Breast epithelium (tissue), 4 donors: ENCODE measurements at places on chromosomes 7 and 10. TPM values are rescaled to one million over a fixed set of nuclear protein-coding genes. Genes with fewer than 3 reads are reported as not detected.

DNA sequence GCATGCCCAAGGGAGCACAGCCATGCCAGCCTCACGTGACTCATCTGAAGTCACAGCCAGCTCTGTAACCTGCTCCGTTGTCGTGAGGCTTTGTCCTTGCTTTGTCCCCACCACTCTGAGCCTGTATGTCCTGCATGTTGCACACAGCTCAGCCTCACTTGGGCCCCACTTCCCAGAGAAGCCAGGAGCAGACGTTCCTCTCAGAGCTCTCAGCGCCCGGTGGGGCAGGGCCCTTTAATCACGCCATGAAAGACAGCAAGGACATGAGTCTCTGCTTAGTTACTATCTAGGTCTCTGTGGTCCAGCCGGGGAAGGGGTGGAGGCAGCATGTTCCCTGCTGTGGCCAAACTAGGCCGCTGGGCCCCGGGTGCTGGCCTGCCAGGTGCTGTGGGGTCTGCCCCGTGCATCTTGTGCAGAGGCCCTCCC lies 127.4 kb upstream of the FAM20C start:
- no peak for DNase-seq

GRCh38 chr7:23012186-23012585 lies 1.7 kb downstream of the HYCC1 start:
- DNase-seq = no peak

DNA sequence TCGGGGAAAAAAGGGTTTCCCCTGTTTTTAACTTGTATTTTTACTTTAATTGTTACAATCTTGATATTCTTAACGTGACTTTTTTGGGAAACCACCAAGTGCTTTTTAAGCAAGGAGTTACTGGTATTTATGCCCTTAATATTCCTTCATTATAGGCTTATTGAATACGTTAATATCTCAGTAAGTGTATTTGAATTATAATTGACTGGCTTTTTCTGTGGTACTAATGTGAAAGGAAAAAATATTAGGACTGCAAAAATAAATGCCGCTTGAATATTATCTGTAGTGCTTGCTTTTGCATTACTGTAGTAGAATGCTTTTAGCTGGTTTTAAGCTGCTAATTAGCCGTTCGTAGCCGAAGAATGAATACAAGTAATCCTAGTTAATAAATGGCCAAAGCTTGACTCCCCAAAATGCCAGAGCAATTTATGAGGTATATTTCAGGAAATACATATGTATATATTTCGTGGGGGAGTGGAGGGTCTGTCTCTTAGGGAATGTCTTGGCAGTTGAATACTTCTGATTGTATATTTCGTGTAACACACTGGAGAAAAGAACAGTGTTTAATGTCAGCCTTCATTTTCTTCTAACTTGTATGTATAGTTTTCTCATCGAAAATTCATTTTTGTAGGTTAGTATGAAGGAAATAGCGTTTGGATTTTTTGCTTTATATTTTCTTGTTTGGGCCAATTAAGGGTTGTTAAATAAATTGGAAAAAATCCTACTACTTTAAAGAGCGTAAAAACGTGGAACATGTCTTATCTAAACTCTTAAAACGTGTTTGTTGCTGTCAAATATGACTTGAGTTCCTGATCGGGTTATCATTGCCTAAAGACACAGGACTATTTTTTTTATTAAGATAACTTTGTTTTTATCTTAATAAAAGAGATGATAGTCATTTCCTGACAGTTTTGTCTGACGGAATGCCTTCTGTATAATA lies 1.5 kb downstream of the PDCD4 start:
- DNase-seq = no peak

- no peak for DNase-seq
Observed at GRCh38 chr7:149692557-149692982, 80.8 kb downstream of the ZNF467 start.

Gene PHYHIPL
- under 0.01 TPM for total RNA-seq

Gene POU6F2
- total RNA-seq = not detected

Gene NPY4R2
- total RNA-seq = not detected

DNA sequence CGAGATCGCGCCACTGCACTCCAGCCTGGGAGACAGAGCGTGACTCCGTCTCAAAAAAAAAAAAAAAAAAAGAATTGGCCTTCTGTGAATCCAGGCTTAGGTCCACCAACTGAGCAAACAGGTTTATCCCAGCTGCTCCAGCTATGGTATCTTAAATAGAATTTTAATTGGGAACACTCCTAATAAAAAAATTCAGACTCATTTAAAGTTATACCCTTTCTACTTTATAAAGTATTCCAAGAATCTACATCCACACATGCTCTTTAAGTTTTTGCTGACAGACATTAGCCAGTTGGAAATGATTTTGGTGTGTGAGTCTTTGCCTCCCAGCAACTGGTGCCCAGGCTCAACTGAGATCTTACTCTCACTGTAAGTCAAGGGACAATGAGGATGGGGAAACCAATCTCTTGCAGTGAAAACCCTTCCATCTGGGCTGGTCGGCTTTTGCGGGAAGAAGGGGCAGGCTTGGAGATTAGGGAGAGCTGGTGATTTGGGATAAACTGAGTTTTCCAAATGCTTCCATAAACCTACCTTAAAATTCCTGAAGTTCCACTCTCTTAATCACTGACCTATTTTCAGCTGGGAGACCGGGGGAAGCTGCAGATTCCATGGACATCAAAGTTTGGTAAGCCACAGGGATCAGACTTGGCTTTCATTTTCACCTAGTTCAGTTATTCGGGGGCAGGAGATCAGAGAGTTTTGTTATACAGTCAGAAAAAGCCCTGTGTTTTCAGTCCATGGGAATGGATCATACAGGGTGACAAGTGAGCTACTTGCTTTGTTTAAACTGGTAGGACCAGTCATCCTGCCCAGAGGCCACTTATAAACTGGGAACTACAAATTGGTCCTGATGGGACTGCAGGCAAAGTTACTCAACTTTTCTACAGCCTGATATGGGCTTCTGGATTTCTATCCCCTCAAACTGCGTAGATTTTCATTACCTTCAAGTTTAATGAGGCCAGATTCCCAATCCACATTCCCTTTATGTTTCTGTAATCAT lies 89.3 kb upstream of the ZNF746 start:
- no peak for DNase-seq

GRCh38 chr7:299169-299568 lies 9.2 kb downstream of the FOXL3 start:
- DNase-seq = no peak

GRCh38 chr10:13321576-13321975 lies 21.7 kb upstream of the PHYH start:
- no peak for DNase-seq

GRCh38 chr7:44073664-44074348 lies 8.4 kb upstream of the PGAM2 start:
- peak; percentile 71 for DNase-seq

DNA sequence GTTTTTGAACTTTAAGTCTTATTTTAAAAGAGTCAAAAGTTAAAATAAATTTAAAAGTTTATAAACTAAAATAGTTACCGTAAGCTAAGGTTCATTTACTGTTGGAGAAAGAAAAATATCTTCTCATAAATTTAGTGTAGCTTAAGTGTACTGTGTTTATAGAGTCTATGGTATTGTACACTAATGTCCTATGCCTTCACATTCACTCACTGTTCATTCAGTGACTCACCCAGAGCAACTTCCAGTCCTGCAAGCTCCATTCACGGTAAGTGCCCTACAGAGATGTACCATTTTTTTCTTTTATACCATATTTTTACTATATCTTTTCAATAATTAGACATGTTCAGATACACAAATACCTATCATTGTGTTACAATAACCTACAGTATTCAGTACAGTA lies 97.6 kb downstream of the PTN start:
- DNase-seq = no peak

DNA sequence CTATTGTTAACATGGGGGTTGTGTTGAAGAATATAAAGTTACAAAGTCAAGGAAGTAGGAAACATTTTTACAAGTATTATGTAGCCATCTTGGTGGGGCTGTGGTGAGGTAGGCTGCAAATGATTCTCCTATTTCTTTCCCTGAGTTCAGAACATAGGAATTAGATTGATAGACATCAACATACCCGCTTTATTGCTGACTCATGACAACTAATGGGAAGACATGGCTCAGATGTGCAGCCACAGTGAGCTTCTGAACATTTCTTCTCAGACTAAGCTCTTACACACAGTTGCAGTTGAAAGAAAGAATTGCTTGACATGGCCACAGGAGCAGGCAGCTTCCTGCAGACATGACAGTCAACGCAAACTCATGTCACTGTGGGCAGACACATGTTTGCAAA lies 110.7 kb downstream of the ANKRD30A start:
- no peak for DNase-seq

GRCh38 chr7:72035266-72035665 lies 376.9 kb downstream of the CALN1 start:
- DNase-seq = no peak

Gene MBL2
- total RNA-seq = not detected

- DNase-seq = no peak
Observed at GRCh38 chr10:77566236-77566635, 71.4 kb downstream of the KCNMA1 start.

DNA sequence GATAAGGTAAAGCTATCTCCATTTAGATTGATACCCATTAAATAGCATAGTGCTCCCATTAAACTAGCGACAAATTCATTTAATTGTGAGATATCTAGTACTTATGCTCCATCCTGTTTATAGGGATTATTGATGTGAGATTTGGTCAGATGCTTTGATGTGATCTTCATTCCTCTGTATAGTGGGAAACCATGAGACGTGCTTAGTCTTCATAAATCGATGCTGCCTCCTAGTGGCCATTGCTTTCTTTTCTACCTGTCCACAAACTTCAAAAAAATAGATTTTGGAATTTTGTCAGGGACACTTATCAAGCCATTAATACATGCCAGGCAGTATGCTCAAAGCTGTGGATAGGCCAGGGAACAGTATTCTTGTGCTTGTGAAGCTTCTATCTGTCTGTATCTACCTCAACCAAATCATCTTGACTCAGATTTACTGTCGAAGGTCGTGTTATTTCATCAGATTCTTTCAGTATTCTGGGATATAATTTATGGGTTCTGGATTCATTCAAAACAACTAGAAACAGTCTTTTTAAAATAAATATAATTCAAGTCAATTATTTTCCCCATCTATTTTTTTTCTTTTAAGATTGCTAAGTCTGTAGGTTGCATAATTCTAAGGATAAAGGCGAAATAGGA lies 12.0 kb downstream of the LSM8 start:
- DNase-seq = no peak

Gene ZNF488
- not detected for total RNA-seq

Gene SEMA3D
- total RNA-seq = 7.5 TPM

- no peak for DNase-seq
Observed at GRCh38 chr10:87759551-87759950, 58.5 kb downstream of the ATAD1 start.

GRCh38 chr10:66625709-66626590 lies 299.9 kb upstream of the LRRTM3 start:
- DNase-seq = no peak

GRCh38 chr10:12638103-12638502 lies 288.8 kb downstream of the CAMK1D start:
- DNase-seq = no peak

Gene DRGX
- not detected for total RNA-seq

Gene AUTS2
- 94.3 TPM for total RNA-seq

GRCh38 chr10:3778692-3779157 lies 6.3 kb downstream of the KLF6 start:
- DNase-seq = no peak

DNA sequence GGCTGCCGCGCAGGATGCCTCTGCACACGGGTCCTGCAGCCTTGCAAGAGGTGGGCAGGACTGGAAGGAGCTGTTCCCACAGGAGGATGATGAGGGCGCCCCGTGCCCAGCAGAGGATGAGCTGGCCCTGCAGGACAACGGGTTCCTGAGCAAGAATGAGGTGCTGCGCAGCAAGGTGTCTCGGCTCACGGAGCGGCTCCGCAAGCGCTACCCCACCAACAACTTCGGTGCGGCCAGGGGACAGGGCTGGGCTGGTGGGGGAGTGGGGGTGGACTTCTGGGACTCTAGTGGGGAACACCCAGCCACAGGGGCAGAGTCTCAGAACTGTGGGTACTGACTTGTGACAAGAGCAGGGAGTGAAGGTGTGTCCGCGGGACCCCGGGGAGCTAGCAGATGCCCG lies 16.0 kb downstream of the ZFYVE27 start:
- no peak for DNase-seq

GRCh38 chr10:24152270-24152669 lies 56.7 kb upstream of the KIAA1217 start:
- DNase-seq = no peak

DNA sequence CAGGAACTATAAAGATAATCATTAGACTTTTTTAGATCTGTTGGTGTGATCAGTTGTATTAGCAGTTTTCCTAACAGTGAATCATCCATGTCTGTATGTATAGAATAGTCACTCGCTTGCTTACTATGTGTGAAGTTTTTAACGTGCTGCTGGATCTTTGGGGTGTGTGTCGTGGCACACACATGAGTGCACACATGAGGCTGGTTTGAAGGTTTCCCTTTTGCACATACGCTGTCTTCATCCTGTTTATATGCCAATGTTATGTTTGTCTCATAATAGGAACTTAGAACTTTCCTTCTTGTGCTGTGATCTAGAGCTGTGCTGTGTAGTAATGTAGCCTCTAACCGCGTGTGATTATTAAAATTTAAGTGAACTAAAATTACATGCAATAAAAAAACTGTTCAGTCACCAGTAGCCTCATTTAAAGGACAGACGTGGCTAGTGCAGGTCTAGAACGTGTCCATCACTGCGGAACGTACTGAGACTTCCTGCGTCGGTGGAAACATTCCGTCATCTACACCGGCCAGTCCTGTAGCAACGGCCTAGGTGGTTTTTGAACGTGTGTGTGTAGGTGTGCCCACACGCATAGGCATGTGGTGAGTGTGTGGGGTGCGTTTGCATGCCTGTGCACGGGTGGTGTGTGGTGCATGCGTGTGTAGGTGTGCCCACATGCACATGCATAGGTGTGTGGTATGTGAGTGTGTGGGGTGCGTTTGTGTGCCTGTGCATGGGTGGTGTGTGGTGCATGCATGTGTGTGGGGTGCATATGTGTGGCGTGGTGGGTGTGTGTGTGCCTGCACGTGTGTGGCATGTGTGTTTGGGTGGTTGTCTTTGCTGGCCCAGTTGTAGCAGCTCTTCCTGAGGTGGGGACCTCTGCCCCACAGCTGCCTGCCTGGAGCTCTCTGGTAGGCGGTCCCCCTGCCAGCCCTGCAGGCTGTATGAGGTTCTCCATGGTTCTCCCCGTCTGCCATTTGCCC lies 56.6 kb downstream of the INPP5A start:
- DNase-seq = no peak

GRCh38 chr7:79692015-79692414 lies 238.5 kb upstream of the MAGI2 start:
- no peak for DNase-seq

GRCh38 chr7:5173496-5173895 lies 16.5 kb upstream of the WIPI2 start:
- DNase-seq = no peak

DNA sequence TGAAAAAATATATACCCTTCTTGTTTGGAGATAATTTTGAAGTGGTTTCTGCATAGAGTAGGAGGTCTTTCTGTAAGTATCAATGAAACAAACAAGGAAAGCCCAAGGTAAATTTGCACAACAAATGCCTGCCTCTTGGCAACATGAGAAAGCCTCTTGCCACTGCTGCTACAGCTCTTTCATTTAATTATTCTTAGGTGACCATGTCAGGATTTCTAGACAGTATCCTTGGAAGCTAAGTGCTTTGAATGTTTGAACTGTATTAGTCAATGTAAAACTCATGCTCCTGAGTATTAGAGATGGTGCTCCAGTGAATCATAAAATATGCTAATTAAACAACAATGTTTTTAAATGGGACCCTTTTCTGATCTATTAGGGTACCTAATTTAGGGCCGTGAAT lies 81.2 kb upstream of the ITGB1 start:
- no peak for DNase-seq
